Frontal cortex (tissue), 4 donors: ENCODE measurements at places on chromosomes 11 and 22. TPM values are rescaled to one million over a fixed set of nuclear protein-coding genes. Genes with fewer than 3 reads are reported as not detected.

SYT13 gene
- 191 TPM for total RNA-seq

BATF2 gene
- not detected for total RNA-seq

HTR3A gene
- 1.2 TPM for total RNA-seq

STK33 gene
- total RNA-seq: 7.3 TPM

YAP1 gene
- total RNA-seq: 11.0 TPM
